Stimulated activated CD8-positive, alpha-beta memory T cell treated with anti-CD3 and anti-CD28 coated beads, Interleukin-15, amount 100 ng/mL, for 48 hours (primary cell): ENCODE measurements at places on chromosomes 7 and 10.

- DNase-seq: no peak
These were observed 102.1 kb upstream of the TMEM168 start for GRCh38 chr7:112892263-112892662.

DNA sequence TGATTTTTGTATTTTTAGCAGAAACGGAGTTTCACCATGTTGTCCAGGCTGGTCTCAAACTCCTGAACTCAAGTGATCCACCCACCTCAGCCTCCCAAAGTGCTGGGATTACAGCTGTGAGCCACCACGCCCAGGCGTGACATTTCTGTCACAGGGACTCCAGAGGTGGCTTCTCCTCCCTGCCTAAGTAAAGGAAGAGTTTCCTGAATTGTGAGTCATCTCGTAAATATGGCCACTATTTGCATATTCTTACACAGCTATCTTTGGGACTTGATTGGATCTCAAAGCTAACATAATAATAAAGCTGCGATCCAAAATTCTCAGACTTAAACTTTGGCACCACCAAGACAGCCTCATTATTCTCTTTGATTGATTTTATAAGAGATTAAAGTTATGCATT lies 50.1 kb downstream of the ADARB2 start:
- DNase-seq: no peak

GRCh38 chr10:98041352-98042043 lies 11.1 kb upstream of the CRTAC1 start:
- no peak for DNase-seq

- DNase-seq: no peak
These were observed 243.6 kb downstream of the TWIST1 start for GRCh38 chr7:18873734-18874336.

- DNase-seq: no peak
These were observed 60.9 kb downstream of the GRB10 start for GRCh38 chr7:50721661-50722259.

- DNase-seq: no peak
These were observed 903 bp upstream of the NT5C2 start for GRCh38 chr10:103193820-103194529.

DNA sequence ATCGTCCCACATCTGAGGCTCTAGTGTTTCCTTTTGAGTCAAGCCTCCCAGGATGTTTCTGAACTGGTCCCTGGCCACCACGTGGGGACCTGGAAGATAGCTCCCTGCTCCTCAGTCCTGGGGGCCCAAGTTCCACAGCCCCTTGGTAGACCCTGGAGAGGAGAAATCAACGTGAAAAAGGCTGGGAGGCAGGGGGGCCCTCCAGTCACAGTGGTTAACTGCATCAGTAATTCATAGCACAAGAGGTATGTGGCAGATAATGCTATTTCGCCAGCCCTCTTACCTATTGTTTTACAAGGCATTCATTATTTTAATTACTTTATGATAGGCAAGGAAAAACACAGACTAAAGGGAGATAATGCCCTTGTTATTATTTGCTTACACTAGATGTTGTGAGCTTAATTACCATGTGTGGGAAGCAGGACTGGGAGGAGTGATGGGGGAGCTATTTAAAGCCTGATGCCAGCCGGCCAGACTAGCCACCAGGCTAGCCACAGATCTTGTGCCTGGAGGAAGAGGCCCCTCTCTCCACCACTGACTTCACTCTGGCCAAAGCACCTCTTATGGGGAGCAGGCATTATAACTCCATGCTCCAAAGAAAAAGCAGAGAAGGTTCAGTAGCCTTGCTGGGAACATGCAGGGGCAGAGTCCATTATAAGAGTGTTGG lies 230.7 kb downstream of the KCNMA1 start:
- DNase-seq: no peak

GRCh38 chr10:76764177-76764576 lies 873.4 kb downstream of the KCNMA1 start:
- DNase-seq: no peak

- DNase-seq: no peak
These were observed 164.5 kb upstream of the PRSS1 start for GRCh38 chr7:142584765-142585164.

GRCh38 chr10:81730891-81731290 lies 144.1 kb upstream of the NRG3 start:
- DNase-seq: no peak

GRCh38 chr7:24971333-24972165 lies 8.4 kb downstream of the OSBPL3 start:
- DNase-seq: no peak

- no peak for DNase-seq
These were observed 17.9 kb upstream of the NEUROD6 start for GRCh38 chr7:31358467-31358866.

- DNase-seq: no peak
These were observed 231.3 kb upstream of the FERD3L start for GRCh38 chr7:19376538-19376937.

- DNase-seq: no peak
These were observed 39.5 kb downstream of the LHFPL3 start for GRCh38 chr7:104367926-104368325.

- no peak for DNase-seq
These were observed 155.8 kb downstream of the FANK1 start for GRCh38 chr10:126052171-126052570.

DNA sequence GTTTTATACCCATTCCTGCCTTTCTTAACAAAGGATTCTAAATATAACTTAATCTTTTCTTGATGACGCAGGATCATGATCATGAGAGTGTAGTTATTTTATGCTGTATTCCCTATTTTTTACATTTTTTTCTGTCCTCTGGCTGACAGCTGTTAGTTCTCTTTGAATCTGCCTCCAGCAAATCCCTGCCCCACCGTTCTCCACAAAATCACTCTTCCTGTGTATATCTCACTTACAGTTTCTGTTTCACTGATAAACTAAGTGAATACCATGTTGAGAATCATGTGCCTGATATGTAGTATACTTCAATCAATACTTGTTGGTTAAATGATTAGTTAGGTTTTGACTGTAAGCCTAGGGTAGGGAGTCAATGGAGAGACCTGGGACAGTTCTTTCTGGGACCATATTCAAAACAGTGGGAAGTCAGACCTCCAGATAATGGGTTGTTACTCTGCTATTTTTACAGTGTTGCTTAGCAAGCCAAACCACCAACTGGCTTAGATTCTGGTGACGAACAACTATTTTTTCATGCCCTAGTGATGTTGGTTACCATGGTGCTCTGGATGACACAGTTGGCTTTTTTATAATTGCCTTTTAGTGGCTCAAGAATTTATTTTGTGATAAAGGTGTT lies 12.8 kb downstream of the CNNM1 start:
- DNase-seq: no peak
